NCI-H1048 (cell line): ENCODE measurements at places on chromosomes 12 and 14.
A peak's percentile ranks its signal among the peaks of the same experiment; 100 is the strongest.

GRCh38 chr12:94832780-94833681 lies 170.5 kb downstream of the NDUFA12 start:
- DNase-seq: no peak

- DNase-seq: no peak
Observed at GRCh38 chr12:9649532-9649940, 20.0 kb upstream of the CLEC2D start.

GRCh38 chr12:43308776-43309175 lies 243.2 kb downstream of the ADAMTS20 start:
- DNase-seq: no peak

GRCh38 chr14:104085032-104085888 lies at the start of gene ASPG:
TSS of gene ASPG (plus strand) at chr14:104085700. CDS start at chr14:104085771, 71 bp downstream.
- DNase-seq: no peak

DNA sequence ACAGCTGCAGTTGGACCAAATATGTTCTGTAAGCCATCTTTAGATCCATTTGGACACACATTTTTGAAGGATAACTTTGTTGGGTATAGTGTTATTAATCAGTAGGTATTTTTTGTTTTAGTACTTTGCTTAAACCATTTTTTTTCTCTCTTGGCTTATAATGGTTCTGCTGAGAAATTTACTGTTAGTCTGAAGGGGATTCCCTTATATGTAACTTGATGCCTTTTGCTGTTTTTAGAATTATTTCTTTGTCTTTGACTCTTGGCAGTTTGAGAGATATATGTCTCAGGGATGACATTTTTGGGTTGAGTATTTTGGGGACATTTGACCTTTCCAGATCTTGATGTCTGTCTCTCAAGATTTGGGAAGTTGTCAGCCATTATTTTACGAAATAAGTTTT lies 169.8 kb downstream of the GPHN start:
- no peak for DNase-seq

DNA sequence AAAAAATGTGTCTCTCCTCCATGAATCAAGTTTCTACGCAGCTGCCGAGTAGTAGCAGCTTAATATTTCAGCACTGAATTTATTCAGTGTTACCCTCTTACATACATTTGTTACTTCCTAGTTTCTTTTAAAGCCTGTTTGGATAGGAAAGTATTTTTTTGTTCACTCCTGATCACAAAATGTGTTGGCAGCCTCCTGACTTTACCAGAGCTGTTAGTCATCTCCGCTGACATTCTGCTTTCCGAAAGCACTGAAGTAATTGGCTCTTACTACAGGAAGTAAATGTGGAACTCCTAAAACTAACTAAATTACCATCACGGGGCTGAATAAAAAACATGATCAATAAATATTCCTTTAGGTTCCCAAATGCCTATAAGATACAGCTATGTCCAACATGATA lies 225.5 kb downstream of the EPS8 start:
- no peak for DNase-seq

- DNase-seq: no peak
Observed at GRCh38 chr12:24741216-24741615, 207.7 kb downstream of the BCAT1 start.

DNA sequence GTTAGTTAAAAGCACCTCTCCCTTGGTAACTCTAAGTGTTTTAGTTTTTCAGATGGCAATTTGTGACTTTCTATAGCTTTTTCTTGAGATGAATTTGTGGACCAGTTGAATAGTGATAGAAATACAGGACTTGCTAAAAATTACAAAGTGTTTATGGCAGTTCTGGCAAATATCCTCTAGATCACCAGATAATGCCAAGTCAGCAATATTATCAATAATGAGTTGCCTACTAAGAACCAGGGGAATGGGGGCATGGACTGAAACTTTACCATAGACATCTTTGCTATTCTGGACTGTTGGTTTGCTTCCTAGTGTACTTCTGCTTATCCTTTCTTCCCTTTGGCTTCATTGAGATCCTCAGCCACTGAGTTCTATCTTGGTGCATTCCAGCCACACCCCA lies 584.2 kb downstream of the DIO2 start:
- DNase-seq: no peak

GRCh38 chr14:64769096-64770020 lies 65.1 kb downstream of the PLEKHG3 start:
- DNase-seq: no peak

GRCh38 chr14:30874120-30874998 lies at the start of gene COCH:
TSS of gene COCH (plus strand) at chr14:30874559. CDS start at chr14:30874939, 380 bp downstream.
- DNase-seq: no peak

GRCh38 chr12:124319368-124320050 lies 24.6 kb downstream of the RFLNA start:
- DNase-seq: no peak

GRCh38 chr12:49959685-49960473 lies 1.8 kb upstream of the AQP5 start:
- DNase-seq: no peak

DNA sequence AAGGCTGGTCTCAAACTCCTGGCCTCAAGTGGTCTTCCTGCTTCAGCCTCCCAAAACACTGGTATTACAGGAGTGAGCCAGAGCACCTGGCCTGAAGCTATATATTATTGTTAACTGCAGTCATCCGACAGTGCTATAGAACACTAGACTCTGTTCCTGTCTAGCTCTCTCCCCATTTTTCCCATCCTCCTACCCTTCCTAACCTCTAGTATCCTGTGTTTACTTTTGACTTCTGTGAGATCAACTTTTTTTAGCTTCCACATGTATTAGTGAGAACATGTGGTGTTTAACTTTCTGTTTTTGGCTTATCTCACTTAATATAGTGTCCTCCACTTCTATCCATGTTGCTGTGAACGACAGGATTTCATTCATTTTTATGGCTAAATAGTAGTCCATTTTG lies 34.7 kb downstream of the TRAF3 start:
- DNase-seq: no peak

DNA sequence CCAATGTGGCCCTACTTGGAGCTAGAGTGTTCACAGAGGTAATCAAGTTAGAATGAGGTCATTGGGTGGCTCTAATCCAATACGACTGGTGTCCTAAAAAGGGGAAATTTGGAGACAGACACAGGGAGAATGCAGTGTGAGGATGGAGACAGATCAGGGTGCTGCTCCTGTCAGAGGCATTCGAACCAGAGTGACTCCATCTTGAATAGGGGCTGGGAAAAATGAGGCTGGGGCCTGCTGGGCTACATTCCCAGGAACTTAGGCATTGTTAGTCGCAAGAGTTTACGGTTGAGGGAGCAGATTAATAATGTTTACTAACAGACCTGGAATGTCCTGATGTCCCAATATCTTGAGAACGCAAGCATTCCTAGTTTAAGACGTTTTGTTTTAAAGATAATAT lies 20.2 kb downstream of the TNFAIP2 start:
- no peak for DNase-seq

GRCh38 chr12:123941624-123942237 lies 30.9 kb downstream of the CCDC92 start:
- no peak for DNase-seq

- DNase-seq: no peak
Observed at GRCh38 chr12:32273063-32273522, 126.3 kb upstream of the FGD4 start.

DNA sequence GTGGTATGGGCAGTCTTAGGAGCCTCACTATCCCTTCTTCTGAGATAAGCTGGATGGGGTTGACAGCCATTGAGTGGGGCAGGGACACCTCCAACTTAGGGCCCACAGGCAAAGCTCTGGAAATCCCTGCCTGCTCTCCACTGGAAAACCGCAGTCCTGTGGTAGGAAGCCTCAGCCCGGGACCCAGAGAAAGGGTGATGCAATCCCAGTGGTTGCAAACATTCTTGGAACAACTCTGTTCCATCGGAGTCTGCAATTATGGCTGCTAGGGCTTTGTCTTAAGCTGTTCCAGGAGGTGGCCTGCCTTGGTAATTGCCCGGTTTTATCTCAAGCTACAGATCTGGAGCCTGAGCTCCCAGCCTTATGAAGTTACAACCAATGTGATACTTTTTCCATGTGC lies 133.4 kb downstream of the DICER1 start:
- DNase-seq: no peak

DNA sequence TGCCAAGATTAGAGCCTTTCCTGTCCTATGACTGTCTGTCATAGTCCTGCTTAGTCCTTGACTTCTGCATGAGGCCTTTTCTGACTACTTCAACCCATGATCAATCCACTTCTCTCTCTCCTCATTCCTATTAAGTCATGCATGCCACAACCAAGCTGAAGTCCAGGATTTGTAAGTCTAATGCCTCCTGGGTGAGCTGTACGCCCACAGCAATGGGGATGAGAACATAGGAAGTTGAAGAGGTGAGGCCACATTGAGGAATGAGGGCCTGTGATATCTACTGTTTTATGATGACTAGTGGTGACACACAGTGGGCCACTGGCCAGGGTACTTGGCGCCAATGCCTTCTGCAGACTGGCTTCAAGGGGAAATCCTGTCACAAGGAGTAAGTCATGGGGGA lies 994.1 kb upstream of the TMEM132C start:
- no peak for DNase-seq

GRCh38 chr12:50992819-50993218 lies 33.4 kb downstream of the SLC11A2 start:
- DNase-seq: no peak

GRCh38 chr14:97945631-97946030 lies 1148.4 kb downstream of the VRK1 start:
- no peak for DNase-seq

GRCh38 chr12:527241-527640 lies 67.5 kb downstream of the B4GALNT3 start:
- DNase-seq: no peak

GRCh38 chr14:91906374-91906773 lies 39.0 kb upstream of the TC2N start:
- DNase-seq: no peak

DNA sequence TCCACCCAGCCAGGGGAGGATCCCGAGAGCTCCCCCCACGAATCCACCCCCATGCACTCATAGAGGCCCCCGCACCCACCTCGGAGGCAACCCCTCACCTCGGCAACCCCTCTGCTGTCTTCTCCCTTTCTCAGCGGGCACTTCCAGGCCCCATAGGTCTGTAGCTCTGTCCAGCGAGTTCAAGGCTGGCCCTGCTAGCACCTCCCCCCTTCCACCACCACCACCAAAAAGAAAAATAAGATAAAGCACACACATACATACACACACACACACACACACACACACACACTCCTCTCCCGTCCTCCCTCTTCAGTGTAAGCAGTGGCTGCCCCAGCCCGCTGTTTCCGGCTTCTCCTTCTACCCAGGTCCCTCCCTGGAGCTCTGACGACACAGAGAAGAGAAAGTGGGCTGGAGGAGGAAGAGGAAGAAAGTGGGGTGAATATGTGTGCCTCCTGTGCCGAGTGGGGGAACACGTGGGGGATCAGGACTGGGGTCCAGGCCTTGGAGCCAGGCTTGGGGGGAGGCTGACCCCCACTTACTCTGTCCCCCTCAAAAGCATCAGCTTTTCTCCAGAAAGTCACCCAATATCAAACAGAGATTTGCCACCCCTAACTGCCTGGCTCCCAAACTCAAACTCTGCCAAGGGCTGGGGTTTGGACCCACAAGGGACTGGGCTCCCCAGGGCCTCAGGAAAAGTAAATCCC lies at the start of gene STAT6:
STAT6 (minus strand) TSS at position 332 of the 704 bp plus-strand sequence. CDS start 3,084 bp downstream, outside the sequence.
- no peak for DNase-seq

GRCh38 chr14:70887737-70888499 lies 19.3 kb upstream of the PCNX1 start:
- DNase-seq: no peak

GRCh38 chr12:3055026-3055703 lies 22.0 kb upstream of the TSPAN9 start:
- no peak for DNase-seq

- no peak for DNase-seq
Observed at GRCh38 chr12:56034586-56035332, 7.0 kb upstream of the RPS26 start.

- no peak for DNase-seq
Observed at GRCh38 chr12:129127771-129128170, 274.5 kb downstream of the GLT1D1 start.

DNA sequence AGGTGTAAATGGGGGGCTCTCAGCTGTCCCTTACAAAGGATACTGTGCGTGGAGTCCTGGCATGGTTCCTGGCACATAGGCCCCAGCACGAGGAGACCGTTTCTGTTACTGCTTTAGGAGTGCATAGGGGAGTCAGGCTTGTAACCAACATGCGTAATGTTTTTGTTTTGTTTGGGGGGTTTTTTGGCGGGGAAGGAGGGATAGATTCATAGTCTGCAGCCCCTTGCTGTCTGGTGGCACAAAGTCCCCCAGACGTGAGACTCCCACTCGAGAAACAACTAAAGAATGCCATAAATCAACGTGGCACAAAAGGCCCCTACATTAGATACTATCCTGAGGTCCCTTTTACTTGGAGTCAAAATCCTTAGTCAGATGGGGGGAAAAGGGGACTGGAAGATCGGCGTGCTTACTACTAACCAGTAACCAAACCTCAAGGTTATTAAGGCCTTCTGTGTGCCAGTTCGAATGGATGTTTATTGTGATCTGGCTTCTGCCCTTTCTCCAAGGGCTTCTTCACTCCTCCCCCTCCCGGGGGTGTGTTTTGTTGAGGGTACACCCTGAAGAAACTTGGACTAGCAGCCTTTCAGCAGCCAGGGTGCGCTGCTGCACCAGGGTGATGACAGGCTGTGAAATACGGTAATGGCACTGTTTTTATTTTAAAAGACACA lies 874 bp downstream of the ISCU start:
- DNase-seq: peak; percentile 56
